ENCODE measurements at places on chromosomes 6 and 20.

DNA sequence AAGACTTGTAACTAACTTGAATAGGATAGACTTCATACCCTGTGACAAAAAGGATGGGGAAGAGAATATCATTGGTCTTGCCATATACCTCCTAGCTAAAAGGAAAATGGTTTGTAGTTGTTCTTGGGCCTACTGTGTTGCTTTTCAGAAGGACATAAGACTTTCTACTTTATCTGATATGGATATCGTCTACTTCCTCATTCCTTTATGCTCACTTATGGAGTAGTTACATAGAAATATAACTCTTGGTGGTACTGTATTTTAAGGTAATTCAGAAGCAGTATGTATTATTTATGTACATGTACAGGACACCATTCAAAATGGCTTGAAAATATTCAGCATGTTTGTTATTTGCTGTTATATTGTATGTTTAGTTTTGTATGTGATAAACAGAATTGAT lies 8.0 kb downstream of the FAM217B start:
- DNase-seq, result no peak

DNA sequence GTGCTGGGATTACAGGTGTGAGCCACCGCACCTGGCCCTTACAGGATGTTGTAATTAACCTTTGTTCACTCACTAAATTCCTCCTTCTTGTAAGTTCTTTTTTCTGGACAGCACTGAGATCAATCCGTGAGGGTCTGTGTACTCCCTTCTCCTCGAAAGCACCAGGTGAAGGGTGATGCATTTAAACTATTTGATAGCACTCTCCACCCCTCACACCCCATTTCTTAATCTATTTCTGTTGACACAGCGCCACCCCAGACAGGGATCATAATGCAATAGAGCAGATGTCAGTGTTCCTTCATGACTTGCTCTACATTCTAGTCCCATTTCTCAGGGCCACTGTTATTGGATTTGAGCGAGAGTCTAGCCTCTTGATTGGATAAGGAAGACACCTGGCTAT lies 46.3 kb downstream of the PPP1R14C start:
- DNase-seq, result no peak

DNA sequence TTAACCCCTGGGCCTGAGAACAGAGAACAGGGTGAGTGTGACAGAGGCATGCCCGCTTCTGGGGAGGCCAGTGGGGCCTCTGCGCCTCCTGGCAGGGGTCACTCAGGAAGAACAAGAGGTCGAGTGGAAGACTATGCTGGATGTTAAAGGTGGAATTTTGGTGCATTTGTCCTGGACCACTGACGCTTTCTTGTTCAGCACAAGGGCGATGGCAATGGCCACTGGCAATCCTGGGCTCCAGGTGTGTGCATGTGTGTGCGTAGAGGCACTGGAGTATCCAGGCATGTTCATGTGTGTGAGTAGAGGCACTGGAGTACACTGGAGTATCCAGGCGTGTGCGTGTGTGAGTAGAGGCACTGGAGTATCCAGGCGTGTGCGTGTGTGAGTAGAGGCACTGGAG lies 23.5 kb upstream of the NPBWR2 start:
- no peak for DNase-seq

- DNase-seq, result no peak
These were observed 220.7 kb upstream of the DEFB112 start for GRCh38 chr6:50270415-50270814.

- DNase-seq, result no peak
These were observed 233.1 kb upstream of the ZNF217 start for GRCh38 chr20:53826597-53827291.

DNA sequence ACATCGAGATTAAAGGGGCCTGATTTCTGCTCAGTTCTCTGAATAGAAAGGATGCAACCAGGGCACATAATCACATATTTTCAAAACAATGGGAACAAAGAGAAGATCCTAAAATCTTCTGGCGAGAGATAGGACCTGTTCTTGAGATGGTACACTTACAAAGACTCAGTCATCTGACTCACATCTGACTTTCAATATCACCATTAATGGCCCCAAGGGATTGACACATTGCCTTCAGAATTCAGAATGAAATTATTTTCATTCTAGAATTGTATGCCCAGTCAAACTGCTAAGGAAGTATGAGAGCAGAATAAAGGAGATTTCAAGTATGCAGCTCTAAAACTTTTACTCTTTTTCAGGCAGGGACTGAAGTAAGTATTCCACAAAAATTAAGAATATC lies 240.7 kb upstream of the POU3F2 start:
- no peak for DNase-seq

- no peak for DNase-seq
These were observed 46.6 kb downstream of the AGPAT4 start for GRCh38 chr6:161227004-161227960.

- DNase-seq, result no peak
These were observed 243.7 kb upstream of the CHD6 start for GRCh38 chr20:41861772-41862422.

GRCh38 chr6:38307740-38308139 lies 332.0 kb downstream of the BTBD9 start:
- DNase-seq, result no peak

DNA sequence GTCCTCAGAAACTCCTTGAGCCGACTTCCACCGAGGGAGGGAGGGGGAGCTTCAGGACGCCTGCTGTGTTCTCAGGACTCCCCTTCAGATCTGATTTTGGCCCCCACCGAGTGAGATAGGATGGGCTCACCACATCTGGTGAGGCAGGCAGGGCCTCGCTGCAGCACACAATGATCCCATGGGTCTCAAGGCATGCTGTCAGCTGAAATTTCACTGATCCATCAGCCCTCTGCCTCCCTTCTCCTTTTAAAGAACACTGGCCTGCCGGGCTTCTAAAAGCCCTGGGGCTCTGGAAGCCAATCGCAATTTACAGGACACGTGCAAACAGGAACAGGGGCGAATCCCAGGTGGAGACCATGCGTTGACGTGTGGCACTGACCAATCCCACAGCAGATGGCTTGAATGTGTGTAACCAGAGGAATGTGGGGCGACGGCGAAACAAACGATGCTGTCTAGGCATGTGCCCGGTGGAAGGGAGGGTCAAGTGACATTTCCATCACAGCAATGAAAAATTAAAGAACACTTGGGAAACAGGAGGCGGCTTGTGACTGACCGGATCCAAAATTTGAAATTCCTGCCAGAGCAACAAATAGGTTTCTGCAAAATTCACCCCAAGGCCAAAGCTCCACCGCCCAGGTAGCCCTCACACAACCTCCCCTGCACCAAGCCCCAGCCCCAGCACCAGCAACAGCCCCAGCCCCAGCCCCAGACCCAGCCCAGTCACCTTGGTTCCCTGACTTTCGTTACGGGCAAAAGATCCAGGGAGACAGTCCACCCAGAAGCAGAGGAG lies 167.1 kb upstream of the ZNF337 start:
- DNase-seq, result no peak
